Glutamatergic neuron (in vitro differentiated cells): ENCODE measurements at places on chromosomes 11 and 22. TPM values are rescaled to one million over a fixed set of nuclear protein-coding genes. Genes with fewer than 3 reads are reported as not detected.
A peak's percentile ranks its signal among the peaks of the same experiment; 100 is the strongest.

DNA sequence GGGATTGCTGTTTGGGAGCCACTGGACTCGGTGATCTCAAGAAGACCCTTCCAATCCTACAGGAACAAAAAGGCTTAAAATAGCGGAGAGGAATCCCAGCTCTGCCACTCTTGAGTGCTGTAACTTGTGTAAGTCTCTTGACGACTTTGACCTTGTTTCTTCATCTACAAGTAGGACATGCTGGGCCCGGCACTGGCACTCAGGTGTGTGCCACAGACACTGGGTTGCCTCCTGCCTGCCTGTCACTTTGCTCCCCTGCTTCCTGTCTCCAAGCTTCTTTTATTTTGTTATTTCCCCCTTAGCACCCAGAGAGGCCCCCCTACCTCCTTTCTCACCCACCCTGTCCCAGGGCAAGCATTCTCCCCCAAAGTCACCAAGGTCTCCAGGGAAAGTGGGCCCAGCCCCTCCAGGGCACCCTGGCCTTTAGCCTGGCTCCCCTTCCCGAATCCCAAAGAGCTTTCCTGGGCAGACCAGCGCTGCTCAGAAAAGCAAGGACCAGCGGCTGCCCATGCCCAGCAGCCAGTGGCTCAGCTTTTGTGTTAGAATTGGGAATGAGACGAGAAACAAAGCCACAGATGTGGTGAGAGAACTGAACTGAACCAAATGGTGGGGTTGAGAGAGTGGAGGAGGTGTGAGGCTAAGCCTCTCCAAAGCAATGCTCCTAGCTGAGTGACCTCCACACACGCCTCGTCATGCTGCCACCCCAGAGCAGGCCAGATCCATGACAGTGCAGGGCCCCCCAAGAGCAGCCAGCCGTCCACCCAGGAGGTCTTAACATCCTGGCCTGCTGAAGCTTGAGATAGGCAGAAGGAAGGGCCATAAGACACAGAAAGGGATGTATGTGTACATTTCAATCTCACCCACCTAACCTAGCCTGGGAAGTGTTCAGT, 4.5 kb downstream of the TRIM29 start:
- H3K27ac ChIP-seq: no peak overlapping the region
- DNase-seq: peak; percentile 6
- H3K27me3 ChIP-seq: peaks cover 17% of the 10 kb centered on the region
- H3K4me3 ChIP-seq: no peak overlapping the region
- no peaks in the 10 kb centered on the region for H3K4me1 ChIP-seq

- H3K27me3 ChIP-seq: peaks cover 2% of the 10 kb centered on the region
- no peak overlapping the region for H3K4me3 ChIP-seq
- H3K27ac ChIP-seq: no peak overlapping the region
- H3K36me3 ChIP-seq: no peaks in the 10 kb centered on the region
Measured at GRCh38 chr11:134597452-134597851, 185.4 kb upstream of the B3GAT1 start.

- no peak overlapping the region for H3K27ac ChIP-seq
- no peaks in the 10 kb centered on the region for H3K27me3 ChIP-seq
- DNase-seq: no peak
- peaks cover 4% of the 10 kb centered on the region for H3K4me1 ChIP-seq
- no peak overlapping the region for H3K4me3 ChIP-seq
Measured at GRCh38 chr11:45264839-45265515, 21.2 kb downstream of the SYT13 start.

DNA sequence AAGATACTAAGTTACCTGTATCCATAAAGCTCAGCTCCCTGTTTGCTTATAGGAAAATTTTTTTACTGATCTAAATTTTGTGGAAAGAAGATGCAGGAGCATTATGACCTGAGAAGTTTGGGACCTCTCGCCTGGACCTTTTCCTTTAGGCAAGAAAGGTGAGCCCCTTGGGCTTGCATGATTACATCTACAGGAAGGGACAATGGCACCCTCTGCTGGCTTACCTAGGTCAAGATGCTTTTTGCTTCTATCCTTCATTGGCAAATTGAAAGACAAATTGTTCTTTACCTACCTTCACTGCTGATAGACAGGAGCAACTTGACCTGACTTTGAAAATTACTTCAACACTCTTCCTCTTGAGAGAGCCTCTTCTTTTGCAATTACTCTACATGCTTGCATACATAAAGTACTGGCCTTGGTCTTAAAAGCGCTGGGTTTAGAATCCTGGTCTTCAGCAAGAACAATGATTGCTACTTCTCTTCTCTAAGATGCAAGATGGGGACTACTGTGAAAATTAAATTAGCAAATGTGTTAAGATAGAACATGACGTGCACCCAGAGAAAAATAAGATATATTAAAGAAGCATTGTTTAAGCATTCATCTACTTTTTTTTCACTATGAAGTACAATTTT, 147.2 kb downstream of the TRPC6 start:
- H3K36me3 ChIP-seq: no peaks in the 10 kb centered on the region
- peak; percentile 64 for DNase-seq
- no peak overlapping the region for H3K27ac ChIP-seq
- peaks cover 4% of the 10 kb centered on the region for H3K27me3 ChIP-seq

GRCh38 chr11:1239596-1240205, 16.8 kb downstream of the MUC5B start:
- no peak overlapping the region for H3K4me3 ChIP-seq
- DNase-seq: no peak
- peaks cover 2% of the 10 kb centered on the region for H3K27me3 ChIP-seq
- H3K27ac ChIP-seq: no peak overlapping the region

DNA sequence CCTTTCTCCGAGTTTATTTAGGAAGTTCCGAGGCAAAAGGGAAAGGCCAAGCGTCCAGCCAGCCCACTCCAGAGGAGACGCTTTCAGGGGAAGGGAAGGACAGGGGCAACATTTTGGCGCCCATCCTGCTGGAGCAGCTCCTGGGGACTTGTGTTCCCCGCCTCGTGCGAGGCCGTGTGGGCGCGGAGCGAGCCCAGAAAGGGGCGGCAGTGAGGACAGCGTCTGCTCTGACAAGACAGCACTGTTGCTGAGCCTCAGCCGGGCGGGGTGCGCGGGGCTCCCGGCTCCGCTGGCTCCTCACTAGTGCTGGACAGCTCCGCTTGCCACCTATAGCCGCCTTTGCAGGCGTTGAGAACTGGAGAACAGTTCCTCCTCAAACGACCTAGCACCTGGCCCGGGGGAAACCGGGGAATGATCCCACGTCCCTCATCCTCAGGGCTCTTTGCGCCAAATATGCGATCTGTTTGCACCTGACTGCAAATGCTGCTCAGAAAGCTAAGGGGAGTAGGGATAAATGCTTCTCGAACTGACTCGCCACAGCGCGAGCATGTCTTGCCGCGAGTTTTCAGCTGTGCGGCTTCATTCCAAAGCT, 722 bp upstream of the GUCY1A2 start:
- no peaks in the 10 kb centered on the region for H3K36me3 ChIP-seq
- H3K4me3 ChIP-seq: peak overlapping the region; percentile 88
- peak overlapping the region; percentile 64 for H3K27ac ChIP-seq
- peaks cover 14% of the 10 kb centered on the region for H3K27me3 ChIP-seq
- peaks cover 10% of the 10 kb centered on the region for H3K4me1 ChIP-seq

- H3K36me3 ChIP-seq: no peaks in the 10 kb centered on the region
- no peak overlapping the region for H3K27ac ChIP-seq
- no peaks in the 10 kb centered on the region for H3K4me1 ChIP-seq
- no peak for DNase-seq
- peaks cover 3% of the 10 kb centered on the region for H3K27me3 ChIP-seq
- H3K4me3 ChIP-seq: no peak overlapping the region
Measured at GRCh38 chr22:38631724-38632123, 24.5 kb downstream of the FAM227A start.

- H3K36me3 ChIP-seq: no peaks in the 10 kb centered on the region
- H3K27me3 ChIP-seq: no peaks in the 10 kb centered on the region
- H3K4me3 ChIP-seq: no peak overlapping the region
Measured at GRCh38 chr11:41281131-41281742, 178.2 kb downstream of the LRRC4C start.

- DNase-seq: no peak
- H3K36me3 ChIP-seq: peaks cover 7% of the 10 kb centered on the region
- peaks cover 5% of the 10 kb centered on the region for H3K27me3 ChIP-seq
Measured at GRCh38 chr22:49179886-49180682, 647.6 kb downstream of the BRD1 start.

DNA sequence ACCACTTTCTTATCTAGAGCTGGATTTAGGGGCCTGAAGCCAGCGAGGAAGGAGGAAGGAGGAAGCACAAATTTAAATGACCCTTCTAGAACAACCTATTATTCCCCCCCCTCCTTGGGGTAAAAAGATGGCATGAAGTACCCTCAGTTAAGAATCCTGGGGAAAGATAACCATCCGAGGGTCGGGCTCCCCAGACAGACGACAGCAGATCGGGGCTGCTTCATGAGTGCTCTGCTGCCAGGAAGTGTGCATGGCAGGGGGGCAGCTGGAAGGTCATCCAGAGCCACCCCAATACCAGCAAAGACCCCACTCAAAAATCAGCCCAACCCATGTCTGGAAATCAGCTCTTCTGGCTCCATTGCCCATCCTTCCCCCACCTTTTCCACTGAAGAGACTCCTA, 207.5 kb downstream of the CTTN start:
- no peaks in the 10 kb centered on the region for H3K27me3 ChIP-seq
- no peak for DNase-seq
- H3K4me1 ChIP-seq: peaks cover 34% of the 10 kb centered on the region
- H3K36me3 ChIP-seq: no peaks in the 10 kb centered on the region

DNA sequence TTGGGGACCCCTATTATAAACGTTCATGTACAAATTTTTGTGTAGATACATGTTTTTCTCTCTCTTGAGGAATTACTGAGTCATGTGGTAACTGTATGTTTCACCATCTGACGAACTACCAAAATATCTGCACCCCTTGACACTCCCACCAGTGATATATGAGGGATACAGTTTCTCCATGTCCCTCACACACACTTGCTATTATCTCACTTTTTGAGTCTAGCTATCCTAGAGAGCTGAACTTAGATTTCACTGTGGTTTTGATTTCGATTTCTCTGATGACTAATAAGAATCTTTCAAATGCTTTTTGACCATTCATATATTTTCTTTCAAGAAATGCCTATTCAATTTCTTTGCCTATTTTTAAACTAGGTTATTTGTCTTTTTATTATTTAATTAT, 200.2 kb downstream of the PGR start:
- no peaks in the 10 kb centered on the region for H3K4me1 ChIP-seq
- no peak overlapping the region for H3K27ac ChIP-seq
- H3K27me3 ChIP-seq: no peaks in the 10 kb centered on the region
- no peak overlapping the region for H3K4me3 ChIP-seq
- DNase-seq: no peak

DNA sequence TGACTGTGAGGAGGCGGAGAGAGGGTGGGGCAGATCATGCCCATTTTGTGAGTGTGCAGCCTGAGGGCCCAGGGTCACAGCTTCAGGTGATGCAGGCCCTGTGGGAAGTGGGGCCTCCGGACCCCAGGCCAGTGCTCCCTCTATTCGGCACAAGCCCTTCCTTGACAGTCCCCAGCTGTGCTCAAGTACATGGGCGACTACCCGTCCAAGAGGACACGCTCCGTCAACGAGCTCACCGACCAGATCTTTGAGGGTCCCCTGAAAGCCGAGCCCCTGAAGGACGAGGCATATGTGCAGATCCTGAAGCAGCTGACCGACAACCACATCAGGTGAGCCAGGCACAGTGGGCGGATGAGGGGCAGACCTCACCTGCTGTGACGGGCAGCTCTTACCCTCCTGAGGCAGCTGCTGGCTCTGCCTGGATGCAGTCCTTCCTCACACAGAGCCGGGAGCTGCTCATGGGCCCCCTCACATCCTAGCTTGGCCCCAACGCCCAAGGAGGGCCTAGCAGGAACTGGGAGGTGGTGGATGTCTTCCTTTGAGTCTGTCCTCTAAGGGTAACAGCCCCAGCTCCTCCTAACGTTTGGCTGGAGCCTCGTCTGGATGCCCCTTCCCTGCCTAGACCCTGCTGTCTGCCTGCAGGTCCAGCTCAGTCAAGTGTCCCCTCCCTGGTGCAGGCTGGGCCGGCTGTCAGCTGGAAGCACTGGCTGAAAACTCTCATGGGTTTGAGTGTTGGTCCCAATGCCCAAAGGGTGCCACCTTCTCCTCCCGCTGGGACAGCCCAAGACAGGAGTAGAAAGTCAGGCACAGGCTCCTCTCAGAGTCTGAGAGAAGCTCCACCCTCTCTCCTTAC, 76.1 kb downstream of the MYO7A start:
- no peak overlapping the region for H3K27ac ChIP-seq
- H3K27me3 ChIP-seq: peaks cover 8% of the 10 kb centered on the region
- H3K4me3 ChIP-seq: no peak overlapping the region

DNA sequence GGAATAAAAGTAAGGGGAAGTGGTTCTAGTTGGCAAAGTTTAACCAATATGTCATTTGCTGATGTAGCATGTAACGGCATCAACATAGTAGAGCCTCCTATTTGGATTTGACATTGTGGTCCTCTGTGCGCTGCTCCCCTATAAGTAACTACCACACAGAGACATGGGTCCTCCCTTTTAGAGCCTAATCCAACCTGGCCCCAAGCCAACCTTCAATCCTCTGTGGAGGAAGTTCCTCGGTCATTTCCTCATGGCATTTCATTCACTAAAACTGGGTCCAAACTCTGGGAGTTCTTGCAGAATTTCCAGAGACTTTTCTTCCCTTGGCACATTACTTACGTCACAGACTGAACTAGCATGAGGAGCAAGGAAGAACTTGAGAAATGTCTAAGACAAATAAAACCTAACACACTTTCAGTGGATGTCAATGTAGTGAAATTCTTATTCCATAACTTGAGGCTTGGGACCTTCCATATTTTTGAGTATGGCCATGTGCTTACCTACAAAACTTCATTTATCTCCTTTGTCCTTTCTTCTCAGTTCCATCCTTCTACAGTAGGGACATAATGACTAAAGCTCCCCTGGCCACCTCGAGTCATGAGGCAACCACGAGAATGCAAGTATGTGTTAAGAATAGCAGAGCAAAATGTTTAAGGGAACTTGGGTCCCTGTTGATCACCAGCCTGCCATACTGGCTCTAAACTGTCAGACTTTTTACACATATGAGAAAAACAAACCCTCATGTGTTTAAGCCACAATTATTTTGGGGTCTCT, 34.7 kb downstream of the MMP20 start:
- H3K36me3 ChIP-seq: no peaks in the 10 kb centered on the region
- no peaks in the 10 kb centered on the region for H3K4me1 ChIP-seq
- H3K27ac ChIP-seq: no peak overlapping the region
- no peak overlapping the region for H3K4me3 ChIP-seq

- peaks cover 19% of the 10 kb centered on the region for H3K4me1 ChIP-seq
- no peaks in the 10 kb centered on the region for H3K36me3 ChIP-seq
- DNase-seq: no peak
- no peak overlapping the region for H3K4me3 ChIP-seq
- no peak overlapping the region for H3K27ac ChIP-seq
Measured at GRCh38 chr11:10688401-10688800, 5.2 kb downstream of the IRAG1 start.

GRCh38 chr22:30425616-30426387, at the start of gene MTFP1:
Gene MTFP1, plus strand, starts transcription at chr22:30425768. Its CDS starts 112 bp downstream, at chr22:30425880.
- H3K27me3 ChIP-seq: peaks cover 2% of the 10 kb centered on the region
- H3K36me3 ChIP-seq: no peaks in the 10 kb centered on the region
- peak; percentile 79 for DNase-seq
- peaks cover 7% of the 10 kb centered on the region for H3K4me1 ChIP-seq

GRCh38 chr11:64665411-64665821, 57.6 kb downstream of the NRXN2 start:
- peaks cover 6% of the 10 kb centered on the region for H3K27me3 ChIP-seq
- H3K4me3 ChIP-seq: no peak overlapping the region
- H3K27ac ChIP-seq: peak overlapping the region; percentile 41
- H3K36me3 ChIP-seq: peaks cover 9% of the 10 kb centered on the region
- DNase-seq: no peak

Gene DNAJB7
- total RNA-seq: not detected

Gene MIOX
- total RNA-seq: 4.0 TPM

Gene APOL5
- not detected for total RNA-seq

Gene BLID
- not detected for total RNA-seq

Gene HBG2
- total RNA-seq: not detected

Gene OR5AN1
- not detected for total RNA-seq

Gene PHF21B
- 113 TPM for total RNA-seq
